Inflammatory macrophage (primary cell): ENCODE measurements at places on chromosomes 5 and 9.

DNA sequence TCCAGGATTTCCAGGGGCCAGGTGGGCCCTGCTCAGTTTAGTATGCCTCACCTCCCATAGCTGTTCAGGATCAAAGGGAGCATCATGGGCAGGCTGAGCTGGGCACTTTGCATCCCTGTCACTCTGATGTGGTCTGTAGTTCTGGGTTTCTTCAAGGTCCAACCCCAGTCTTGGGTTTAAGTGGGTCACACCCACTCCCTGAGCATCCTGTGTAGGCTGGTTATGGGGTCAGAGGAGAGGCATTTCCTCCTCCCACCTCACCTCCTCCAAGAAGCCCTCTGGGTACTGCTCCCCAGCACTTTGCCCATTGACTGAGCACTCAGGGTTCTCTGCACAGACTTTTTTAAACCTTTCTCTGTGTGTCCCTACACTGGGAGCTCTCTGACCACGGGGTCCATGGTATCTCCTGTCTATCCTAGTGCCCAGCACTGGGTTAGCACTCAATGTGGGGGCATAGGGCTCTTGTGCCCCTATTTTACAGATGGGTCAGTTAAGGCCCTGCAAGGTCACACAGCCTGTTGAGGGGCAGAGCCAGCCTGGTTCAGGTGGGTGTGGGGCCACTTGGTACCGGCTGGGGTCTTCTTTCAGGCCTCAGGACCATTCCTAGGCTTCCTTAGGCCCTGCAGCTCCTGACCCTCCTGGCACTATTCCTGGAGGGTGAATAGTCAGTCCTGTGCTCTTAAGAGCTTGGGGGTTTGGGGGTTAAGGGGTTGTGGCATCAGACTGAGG is 19.0 kb downstream of the CXXC5 start:
- peak; percentile 61 for DNase-seq

DNA sequence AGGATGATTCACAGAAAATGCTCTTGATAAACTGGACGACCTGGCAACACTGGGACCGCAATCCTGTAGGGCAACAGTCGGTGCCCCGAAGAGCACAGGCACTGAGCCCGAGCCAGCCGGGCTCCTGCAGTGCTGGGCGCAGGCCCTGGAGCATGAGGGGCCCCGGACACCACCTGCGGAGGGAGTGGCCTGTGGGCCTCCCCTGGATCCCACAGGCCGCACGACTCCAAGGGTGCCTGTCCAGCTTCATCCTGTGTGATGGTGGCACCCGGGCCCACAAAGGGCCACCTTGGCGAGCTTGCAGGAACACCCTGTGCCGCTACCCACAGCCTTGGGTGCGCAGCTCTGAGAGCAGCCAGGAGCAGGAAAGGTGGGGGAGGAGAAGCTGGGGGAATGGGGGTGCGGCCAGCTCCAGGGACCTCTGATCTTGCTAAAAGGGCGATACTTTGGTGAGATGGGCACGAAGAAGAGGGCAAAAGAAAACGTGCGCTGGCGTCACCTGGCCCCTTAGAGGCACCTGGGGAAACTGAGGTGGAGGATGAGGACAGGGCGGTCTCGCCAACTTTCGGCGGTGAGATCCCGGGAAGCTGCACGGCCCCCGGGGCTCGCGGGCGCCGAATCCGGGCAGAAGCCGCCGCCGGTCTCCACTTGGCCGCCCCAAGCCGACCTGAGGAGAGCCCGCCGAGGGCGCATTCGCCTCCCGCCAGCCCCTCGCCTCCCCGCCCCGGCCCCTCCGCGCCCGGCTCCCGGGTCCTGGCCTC is 722 bp downstream of the TBC1D9B start:
- DNase-seq: peak; percentile 13

DNA sequence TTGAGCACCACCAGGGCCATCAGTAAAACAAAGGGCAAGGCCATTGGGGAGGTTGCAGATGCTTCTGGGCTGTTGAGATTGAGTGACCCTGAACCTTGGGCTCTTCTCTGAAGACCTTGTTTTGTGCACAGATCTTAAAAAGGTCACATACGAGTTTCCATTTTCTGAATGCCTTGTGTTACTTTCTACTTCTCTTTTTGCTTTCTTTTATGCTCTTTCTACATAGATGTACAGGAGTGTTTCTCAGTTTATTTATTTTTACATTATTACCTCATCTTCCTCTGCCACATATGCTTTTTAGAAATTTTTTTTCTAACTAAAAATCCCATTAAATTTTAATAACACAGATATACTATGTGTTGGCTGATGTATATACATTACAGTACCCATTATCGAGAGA is at the start of gene IFNA5:
TSS of gene IFNA5 (minus strand) at position 101 of the 400 bp plus-strand sequence. CDS start at position 44, 57 bp downstream.
- no peak for DNase-seq

GRCh38 chr5:14331386-14331781 is 188.2 kb downstream of the TRIO start:
- DNase-seq: peak; percentile 98

GRCh38 chr9:109907810-109908458 is 127.9 kb downstream of the PALM2AKAP2 start:
- no peak for DNase-seq

- DNase-seq: no peak
Measured at GRCh38 chr9:3124001-3124400, 280.1 kb upstream of the PUM3 start.

DNA sequence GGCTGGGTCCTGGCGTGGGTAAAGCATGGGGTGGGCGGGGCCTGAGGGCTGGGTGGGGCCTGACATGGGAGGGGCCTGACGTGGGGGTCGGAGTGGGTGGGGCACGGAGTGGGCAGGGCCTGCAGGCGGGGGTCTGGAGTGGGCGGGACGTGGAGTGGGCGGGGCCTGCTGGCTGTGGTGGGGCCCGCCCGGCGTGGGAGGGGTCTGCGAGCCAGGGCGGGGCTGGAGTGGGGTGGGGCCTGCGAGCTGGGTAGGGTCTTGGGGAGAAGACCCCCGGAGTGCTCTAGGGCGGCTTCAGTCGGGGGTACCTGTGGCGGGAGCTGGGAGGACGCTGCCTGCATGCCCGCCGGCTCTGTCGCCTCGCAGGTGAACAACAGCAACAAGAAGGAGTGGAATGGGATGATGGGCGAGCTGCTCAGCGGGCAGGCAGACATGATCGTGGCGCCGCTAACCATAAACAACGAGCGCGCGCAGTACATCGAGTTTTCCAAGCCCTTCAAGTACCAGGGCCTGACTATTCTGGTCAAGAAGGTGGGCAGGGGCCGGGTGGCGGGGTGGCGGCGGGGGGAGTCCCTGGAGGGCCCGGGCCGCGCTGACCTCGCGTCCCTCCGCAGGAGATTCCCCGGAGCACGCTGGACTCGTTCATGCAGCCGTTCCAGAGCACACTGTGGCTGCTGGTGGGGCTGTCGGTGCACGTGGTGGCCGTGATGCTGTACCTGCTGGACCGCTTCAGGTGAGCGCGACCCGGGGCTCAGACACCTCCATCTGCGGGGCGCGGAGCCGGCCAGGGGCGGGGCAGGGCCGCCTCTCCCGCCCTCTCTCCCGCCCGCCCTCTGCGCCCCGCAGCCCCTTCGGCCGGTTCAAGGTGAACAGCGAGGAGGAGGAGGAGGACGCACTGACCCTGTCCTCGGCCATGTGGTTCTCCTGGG is 8.0 kb downstream of the LRRC26 start:
- no peak for DNase-seq

DNA sequence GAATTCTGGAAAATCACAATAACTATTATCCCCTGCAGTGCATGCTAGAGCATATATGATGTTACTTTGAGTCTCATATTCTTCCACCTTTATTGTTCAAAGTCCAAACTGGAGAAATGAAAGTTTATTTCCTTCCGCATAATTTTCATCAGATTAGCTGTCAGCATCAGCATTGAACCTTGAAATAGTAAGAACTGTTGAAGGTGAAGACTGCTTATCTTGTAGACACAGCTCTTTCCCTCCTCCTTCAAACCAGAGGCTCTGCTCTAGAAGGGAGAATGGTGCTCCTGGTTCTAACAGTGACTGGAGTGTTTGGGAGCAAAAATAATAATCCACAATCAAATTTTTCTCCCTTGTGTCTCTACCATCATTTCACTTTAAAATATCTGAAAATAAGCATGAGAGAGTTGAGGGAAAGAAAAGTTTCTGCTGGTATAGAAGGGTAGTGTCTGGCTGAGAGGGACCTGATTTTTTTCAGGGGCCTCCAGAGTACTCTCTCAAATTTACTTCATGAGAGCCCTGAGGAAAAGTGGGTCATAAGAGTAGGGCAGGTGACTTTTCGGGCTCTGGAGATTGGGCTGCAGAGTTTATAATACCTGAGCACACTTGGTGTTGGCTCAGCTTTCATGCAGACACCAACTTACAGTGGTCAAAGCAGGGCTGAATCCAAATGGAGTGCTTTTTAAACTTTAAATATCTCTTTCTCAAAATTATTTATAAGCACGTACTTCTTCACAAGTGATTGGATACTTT is 170.4 kb downstream of the ZDHHC21 start:
- no peak for DNase-seq

DNA sequence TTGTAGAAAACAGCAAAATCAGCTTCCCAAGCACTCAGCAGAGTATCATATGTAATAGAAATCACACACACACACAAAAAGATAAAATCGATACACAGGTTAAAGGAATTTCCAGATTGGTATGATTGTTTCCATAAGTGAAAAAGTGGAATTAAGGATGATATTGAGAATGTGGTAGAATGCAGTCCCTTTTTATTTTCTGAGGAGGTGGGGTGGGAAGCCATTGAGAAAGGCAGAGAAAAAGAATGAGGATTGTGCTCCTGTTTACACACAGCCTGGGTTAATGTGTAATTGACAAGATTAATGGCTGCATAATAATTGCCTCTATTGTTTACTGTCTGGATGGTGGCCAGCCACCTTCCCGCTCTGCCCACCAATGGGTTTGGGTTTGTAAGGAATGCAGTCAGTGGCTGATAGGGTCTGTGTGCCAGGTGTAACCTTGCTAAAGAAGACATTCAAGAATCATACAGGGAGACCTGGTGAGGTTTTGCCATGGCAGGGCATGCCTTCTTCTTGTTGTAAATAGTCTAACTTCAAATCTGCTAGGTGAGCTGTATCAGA is 177.2 kb upstream of the MAP3K1 start:
- DNase-seq: no peak

- DNase-seq: no peak
Measured at GRCh38 chr5:11494340-11494739, 409.9 kb downstream of the CTNND2 start.

DNA sequence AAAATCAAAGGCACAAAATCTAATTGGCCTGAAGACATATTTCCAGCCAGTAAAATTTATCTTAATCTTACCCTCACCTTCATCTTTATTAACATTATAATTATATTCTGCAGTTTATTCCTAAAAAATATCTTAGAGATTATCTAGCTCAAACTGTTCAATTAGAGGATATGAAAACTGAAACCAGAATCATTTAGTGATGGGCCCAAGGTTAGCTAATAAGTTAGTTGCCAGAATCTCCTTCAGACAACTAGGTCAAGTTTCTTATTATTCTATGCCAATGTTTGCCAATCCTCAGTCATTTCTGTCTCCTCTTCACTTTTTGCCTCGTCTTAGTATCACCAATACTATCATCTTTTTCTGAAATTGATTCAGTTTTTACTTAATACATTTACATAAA is 56.0 kb upstream of the RASA1 start:
- DNase-seq: no peak

GRCh38 chr9:37061768-37062167 is 27.7 kb upstream of the PAX5 start:
- peak; percentile 16 for DNase-seq

GRCh38 chr5:163503106-163504078 is 2.0 kb upstream of the MAT2B start:
- DNase-seq: peak; percentile 85

DNA sequence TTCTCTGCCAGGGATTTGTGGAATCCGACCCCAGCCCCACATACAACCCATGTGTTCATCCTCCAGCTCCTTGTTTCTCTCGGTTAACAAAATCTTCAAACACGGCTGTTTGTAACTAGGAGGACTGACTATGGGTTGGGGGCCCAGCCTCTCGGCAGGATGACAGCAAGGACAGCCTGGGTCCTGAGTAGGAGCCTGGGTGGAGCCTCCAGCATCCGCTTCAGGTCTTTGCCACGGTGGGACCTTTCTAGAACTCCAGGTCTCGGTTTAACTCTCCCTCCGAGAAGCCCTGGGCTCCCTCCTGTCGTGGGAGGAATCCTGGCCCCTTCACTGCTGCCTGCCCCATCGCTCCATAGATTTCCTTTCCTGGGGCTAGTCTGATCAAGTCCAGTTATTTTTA is 248.5 kb downstream of the PBX3 start:
- DNase-seq: no peak

DNA sequence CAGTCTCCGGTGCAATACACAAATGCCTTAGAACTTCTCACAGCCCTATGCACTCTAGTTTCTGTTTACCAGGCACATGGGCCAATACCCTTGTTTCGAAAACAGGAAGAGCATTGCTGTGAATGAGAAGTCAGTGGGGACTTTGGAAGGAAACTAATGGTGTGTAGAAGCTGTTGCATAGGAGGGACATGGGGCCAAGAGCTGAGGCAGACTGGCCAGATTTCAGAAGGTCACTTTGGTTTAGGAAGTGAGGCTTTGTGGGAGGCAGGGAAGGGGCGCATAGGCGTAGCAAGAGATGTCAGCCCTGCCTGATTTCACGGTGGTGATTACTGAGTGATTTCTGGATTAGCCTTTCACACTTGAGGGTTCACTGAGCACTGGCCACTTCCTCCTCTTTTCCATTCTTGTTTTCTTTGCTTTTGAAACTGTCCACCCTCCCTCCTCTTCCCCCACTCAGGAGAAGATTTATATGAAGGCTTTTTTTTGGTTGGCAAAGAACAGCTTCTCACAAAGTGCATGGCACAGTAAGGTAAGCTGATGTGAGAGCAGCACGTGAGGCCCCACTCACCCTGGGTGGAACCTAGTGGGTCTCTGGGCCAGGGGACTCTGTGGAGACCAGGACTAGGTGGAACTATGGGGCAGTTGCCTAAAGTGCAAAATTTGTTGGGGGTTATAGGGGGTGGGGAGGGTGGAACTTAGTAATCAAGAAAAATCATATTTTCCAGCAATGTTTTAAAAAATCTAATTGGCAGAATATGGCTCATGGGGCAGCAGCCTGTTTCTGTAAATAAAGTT is 6.1 kb upstream of the TMEM252 start:
- peak; percentile 97 for DNase-seq

- DNase-seq: no peak
Measured at GRCh38 chr5:131810510-131811249, 13.9 kb upstream of the FNIP1 start.
